ENCODE measurements at places on chromosomes 12 and 14.

DNA sequence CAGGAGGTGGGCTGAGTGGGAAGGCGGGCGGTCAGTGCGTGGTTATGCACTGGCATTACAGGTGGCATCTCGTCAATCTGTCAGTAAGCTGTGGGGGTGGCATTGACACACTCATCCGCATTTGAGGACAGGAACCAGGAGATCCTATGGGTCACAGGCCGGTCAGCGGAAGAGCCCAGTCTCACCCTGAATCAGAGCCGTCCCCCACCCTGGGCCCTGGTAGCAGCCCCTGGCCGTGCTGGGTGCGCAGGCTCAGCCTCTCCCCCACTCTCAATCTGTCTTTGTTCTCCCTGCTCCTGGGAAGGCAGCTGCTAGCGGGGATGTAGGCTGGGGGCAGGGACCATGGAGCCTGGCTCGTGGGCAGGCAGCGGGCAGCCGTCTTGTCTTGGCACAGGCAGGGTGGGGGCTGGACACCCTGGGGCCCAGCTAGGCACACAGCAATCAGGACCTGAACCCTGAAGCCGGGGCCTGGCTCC, 5.1 kb downstream of the INF2 start:
- DNase-seq = no peak

GRCh38 chr12:71871116-71871515, 31.6 kb downstream of the TBC1D15 start:
- DNase-seq = no peak

GRCh38 chr12:56723889-56724700, 1.0 kb downstream of the NACA start:
- no peak for DNase-seq

GRCh38 chr12:69501154-69501895, 31.1 kb downstream of the FRS2 start:
- no peak for DNase-seq

- DNase-seq = no peak
Measured at GRCh38 chr14:105419195-105420091, at the start of gene MTA1. TSS of gene MTA1 (plus strand) at chr14:105419827. CDS start at chr14:105420036, 209 bp downstream.

- no peak for DNase-seq
Measured at GRCh38 chr14:64292197-64292596, 2.0 kb downstream of the ESR2 start.

DNA sequence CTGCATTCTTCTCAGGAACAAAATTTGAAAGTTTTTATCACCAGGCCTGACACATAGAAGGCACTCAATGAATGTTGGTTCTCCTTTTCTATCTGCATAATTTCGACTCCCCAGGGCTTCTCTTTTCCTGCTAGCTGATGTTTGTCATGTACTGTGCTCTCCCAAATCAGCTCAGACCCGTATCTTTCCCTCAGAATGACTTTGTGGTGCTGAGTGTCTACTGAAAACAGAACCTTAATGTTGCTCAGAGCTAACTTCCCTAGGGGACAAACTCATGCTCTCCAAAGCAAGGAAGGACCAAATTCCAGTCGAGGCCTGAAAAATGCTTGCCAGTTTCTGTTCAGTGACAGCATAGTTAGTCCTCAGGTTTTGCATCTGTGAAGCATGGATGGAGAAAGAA, 1.9 kb downstream of the ARHGDIB start:
- no peak for DNase-seq

GRCh38 chr12:118023301-118023860, 6.9 kb downstream of the RFC5 start:
- no peak for DNase-seq

GRCh38 chr14:60648934-60649874, at the start of gene SIX1:
TSS of gene SIX1 (minus strand) at chr14:60649477. CDS start at chr14:60649189, 288 bp downstream.
- peak; percentile 53 for DNase-seq

DNA sequence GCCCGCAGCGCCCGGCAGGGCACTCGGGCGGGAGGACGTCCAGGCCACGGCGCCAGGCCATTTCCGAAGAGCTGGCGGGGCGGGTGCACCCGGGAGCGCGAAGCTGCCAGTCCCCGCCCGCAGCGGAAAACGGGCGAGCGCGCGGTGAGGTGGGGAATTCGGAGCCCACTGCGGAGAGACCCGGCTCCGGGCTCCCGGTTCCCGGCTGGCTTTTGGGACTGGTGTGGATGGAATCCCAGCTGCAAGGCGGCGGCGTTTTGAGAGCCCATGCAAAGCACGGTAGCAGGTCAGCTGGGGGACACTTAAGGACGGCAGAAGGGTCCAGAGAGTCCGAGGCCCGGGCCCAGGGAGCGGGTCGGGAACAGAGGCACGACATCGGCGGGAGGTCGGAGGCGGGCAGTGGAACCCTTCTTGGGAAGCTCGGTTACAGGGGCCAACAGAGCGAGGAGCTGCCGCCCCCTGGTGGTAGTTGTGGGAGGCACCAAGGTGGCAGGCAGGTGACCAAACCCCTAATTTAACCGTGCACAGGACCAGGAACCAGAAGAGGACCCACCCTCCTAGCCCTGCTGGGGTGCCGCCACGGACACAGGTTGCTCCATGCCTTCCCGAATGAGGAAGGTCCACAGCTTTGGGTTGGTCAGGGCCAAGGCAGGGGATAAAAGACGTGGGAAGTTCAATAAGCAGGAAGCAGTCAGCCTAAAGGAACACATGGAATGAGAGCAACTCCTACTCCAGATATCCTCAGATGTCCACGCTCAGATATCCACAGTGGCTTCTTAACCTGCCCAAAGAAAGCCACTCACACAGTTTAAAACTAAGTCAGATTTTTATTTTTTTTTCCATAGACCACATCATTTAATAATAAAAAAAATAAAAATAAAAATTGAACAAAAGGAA, 685 bp upstream of the CDH24 start:
- DNase-seq = peak; percentile 93

- no peak for DNase-seq
Measured at GRCh38 chr12:72105849-72106248, 166.3 kb upstream of the TRHDE start.

DNA sequence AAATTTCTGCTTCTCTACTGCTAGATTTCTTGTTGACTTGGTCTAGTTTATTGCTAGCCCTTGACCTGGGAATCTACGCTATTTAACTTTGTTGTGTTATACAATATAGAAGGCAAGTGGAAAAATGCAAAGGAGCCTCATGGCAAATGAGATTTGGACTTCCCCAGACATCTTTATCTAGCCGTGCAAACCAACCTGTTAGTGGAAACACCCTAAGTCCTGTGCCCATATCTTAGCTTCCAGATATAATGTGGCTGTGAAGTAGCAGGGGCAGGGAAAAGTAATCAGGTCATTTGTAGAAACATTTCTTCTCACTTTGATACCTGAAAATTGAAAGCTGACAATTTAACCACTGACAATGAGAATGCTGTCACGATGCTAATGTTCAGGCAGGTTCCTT, 90.7 kb upstream of the ATP2B1 start:
- no peak for DNase-seq

GRCh38 chr12:121512561-121512960, 68.3 kb downstream of the KDM2B start:
- DNase-seq = no peak

- no peak for DNase-seq
Measured at GRCh38 chr12:93908264-93908663, 231.1 kb downstream of the CRADD start.

- no peak for DNase-seq
Measured at GRCh38 chr12:85695097-85695715, 141.0 kb downstream of the RASSF9 start.

DNA sequence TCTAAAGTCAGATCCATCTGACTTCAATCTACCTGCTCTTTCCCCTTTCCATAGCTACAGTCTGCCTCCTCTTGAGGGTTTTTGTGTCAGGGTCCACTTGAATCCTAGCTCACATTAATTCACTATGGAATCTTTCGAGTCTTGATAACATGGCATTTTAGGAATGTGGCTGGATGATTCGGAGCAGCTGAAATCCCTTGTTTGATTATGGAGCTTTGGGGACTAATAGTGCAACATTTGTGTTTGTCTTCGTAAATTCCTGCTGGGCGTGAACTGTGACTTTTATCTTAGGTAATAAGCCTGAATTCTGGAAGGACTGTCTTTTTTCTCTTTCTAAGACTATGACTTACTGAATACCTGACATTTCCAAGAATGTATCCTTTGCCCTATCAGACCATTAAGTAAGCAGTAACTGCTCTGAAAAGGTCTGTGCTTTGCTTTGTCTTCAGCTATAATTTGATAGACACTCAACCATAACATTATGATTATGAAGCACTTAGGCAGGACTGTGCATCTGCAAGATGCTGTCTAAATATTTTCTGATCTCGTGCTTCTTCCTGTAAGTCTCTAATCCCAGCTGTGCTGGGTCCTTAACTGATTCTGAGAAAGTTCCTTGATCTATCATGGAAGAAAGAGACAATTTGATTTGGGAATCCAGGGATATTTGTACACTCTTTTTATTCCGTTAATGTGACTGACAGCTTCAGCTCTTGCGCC, 19.0 kb upstream of the PELI2 start:
- no peak for DNase-seq
